ENCODE measurements at places on chromosomes 6 and 20.

- no peak for DNase-seq
Observed at GRCh38 chr20:48288930-48289507, 503.7 kb upstream of the SULF2 start.

DNA sequence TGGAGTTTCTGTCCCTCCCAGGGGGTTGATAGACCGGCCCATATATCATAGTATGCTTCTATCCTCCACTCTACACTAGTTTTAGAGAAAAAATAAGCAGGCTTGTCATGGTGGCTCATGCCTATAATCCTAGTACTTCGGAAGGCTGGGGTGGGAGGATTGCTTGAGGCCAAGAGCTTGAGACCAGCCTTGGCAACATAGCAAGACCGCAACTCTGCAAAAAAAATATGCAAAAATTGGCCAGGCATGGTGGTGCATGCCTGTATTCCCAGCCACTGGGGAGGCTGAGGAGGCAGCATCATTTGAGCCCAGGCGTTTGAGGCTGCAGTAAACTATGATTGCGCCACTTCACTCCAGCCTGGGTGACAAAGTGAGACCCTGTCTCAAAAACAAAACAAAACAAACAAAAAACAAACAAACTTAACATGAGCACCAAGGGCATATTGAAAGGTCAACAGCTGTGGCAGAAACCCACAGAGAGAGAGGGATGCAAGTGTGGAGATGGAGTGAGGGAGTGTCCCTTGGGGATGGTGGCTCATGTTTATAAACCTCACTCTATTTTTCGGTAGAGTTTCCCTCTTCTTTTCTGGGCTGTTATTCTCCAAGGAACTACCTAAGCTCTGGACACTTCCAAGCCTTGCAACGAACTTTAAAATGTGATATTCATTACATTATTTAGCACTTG is 24.1 kb downstream of the SLC24A3 start:
- DNase-seq: no peak

DNA sequence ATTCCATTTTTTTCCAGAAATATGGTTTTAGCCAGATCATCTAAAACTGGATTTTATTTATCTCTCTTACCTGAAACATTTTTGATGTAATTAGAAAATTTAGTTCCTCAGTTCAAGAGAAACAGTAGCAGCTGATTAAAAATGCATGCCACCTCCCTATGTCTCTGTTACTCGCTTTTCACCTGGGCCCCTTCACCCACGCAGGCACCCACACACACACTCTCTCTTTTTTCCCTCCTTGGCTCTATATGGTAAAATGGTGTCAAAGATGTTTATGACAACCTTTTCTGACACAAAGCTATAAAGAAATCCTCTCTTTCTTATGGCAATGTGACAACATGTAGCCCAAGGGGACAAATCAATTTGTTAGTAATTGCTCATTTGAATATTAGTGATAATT is 5.8 kb upstream of the SGK1 start:
- DNase-seq: no peak

GRCh38 chr20:8156235-8157079 is 24.4 kb downstream of the PLCB1 start:
- DNase-seq: peak; percentile 100

DNA sequence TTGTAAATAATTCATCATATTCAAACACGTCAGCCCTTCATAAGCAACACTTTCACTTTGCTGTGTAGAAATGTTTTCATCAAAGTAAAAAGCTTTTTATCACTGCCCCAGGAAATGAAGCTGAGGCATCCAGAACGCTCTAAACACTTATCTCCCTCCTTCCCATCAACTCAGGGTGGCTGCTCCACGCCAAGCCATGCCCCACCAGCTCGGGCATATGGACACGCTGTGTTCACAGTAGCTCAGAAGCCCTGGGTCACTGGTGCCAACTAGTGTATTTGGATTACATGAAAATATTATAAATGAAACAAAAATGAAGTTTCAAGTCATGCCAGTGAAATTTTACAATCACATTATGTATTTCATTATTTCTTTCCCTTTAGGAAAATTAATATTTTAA is 10.3 kb downstream of the PDE10A start:
- no peak for DNase-seq

DNA sequence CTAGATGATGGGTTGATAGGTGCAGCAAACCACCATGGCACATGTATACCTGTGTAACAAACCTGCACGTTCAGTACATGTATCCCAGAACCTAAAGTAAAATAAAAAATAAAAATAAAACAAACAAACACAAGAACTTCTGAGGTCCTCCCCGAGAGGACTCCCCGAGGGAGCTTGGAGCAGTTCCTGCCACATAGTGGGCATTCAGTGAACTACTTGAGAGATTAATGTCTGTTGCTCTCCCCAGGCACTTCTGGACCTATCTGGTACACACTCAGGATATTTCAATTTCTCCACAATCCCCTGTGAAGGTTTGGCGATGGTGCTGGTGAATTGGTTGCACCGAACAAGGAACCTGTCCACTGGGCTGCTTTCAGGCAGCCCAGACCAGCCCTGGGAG is 311.2 kb downstream of the ESR1 start:
- DNase-seq: no peak

- peak; percentile 99 for DNase-seq
Observed at GRCh38 chr20:56554869-56555268, 21.8 kb downstream of the FAM209B start.

- DNase-seq: no peak
Observed at GRCh38 chr20:25292176-25292891, 44.4 kb downstream of the PYGB start.

DNA sequence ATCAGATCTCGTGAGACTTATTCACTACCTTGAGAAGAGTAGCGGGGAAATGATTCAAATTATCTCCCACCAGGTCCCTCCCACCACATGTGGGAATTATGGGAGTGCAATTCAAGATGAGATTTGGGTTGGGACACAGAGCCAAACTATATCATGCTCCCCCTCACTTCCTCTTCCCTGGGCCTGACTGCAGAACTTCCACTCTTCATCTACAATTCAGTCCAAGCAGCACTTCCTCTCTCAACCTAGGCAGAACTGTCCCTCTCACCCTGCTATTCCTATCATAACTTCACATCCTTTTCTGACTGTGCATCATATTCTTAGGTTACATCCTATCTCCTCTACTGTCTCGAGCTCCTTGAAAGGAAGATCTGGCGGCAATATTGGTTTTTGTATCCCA is 184.0 kb upstream of the HDDC2 start:
- DNase-seq: no peak

DNA sequence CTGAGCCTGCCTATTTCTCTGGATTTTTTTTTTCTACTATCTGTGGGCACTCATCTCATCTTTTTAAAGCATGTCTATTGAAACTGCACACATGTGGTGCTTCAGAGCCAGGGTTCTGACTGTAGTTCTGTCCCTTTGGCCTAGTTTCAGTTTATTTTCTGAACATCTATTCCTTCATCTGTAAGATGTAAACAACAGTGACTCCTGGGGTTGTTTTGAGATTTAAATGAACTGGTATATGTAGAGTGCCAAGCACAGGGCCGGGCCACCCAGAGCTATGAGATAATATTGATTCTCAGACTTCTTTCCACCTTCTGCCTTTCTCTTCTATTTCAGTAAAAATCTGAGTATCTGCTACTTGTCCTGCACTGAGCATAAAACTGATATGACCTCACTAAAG is 185.1 kb downstream of the CARMIL1 start:
- DNase-seq: no peak

DNA sequence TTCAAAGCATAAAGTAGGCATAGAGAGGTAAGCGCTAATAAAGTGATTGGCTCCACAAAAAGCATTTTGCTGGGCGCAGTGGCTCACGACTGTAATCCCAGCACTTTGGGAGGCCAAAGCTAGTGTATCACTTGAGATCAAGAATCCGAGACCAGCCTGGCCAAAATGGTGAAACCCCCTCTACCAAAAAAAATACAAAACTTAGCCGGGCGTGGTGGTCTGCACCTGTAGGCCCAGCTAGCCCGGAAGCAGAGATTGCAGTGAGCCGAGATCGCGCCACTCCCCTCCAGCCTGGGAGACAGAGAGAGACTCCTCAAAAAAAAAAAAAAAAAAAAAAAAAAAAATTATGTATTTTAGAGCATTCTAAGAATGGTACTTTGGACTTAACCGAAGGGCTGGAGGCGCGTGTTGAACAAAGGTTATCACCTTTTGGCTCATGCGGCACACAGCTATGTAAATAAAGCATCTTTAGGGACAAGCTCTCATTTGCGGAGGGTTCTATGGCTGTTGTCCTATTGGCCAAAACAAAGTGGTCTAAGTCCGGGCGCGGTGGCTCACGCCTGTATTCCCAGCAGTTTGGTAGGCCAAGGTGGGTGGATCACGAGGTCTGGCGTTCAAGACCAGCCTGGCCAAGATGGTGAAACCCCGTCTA is 17.4 kb downstream of the HFE start:
- peak; percentile 16 for DNase-seq

DNA sequence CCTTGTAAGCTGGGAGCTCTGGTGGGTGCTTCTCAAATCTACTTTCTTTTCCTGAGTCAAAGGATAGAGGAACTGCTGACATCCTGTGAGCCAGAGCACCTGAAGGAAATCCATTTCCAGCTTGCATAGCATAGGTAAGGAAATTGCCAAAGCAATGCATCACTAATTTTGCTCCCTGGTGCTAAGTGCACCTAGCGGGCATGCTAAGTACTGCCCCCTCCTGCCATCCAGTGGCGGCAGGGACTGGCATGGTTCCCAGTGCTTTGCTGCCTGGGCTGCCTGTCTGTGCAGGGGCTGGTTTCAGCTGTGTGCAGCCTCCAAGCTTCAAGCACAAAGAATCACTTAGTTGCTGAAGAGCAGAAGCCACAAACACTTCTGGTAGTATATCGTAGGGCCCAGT is 63.9 kb downstream of the FARS2 start:
- DNase-seq: no peak

DNA sequence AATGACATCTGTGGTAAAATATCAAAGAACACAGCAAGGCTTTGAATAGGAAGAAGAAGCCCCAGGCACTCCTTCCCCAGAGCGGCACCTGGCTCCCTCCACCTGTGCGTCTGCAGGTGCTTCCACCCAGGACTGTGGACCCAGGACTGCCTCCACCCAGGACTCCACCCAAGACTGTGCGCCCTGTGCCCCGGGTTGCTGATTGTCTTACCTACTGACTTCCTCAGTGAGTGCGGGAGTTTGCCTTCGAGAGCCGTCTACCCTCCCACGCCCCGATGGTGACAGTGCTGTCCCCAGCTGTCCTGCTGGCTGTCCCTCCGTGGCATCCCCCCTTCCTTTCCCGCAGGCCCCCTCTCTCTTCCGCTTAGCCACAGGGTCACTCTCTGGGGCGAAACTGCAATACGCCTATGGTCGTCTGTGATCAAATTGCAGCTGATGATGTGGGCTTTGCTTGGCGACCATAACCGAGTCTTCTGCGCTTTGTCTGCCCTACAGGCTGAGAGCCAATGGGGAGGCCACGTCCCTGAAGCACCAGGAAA is 52.1 kb downstream of the IRF4 start:
- no peak for DNase-seq

- no peak for DNase-seq
Observed at GRCh38 chr20:61949363-61949713, 116.3 kb downstream of the TAF4 start.

- peak; percentile 37 for DNase-seq
Observed at GRCh38 chr20:63737945-63738686, 1.5 kb upstream of the SLC2A4RG start.

GRCh38 chr20:2538931-2539720 is 2.8 kb downstream of the TMC2 start:
- DNase-seq: no peak

- no peak for DNase-seq
Observed at GRCh38 chr6:15907914-15908518, 220.9 kb upstream of the MYLIP start.

DNA sequence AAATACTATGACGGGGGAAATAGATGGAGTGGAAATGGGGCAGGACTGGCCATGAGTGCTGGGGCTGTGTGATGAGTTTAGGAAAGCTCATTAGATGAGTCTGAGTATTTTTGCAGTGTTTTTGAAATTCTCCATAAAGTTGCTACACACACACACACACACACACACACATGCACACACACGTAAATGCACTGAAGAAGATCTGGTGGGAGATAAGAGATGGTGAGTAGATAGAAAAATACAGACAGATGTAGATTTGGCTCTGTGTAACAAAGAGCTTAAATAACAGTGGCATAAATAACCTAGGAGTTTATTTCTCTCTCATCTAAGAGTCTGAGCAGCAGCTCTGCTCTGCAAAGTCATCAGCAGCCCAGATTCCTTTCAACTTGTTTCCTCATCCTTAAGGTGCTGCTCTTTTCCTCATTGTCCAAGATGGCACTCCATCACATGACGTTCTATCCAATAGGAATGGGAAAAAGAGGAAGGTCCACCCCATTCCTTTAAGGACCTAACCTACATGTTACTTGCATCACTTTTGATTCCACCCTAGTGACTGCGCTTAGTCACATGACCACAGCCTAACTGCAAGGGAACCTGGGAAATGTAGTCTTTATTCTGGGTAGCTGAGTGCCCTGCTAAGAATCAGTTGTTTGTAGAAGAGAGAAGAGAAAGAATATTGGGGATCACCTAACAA is 76.4 kb downstream of the EYA2 start:
- peak; percentile 85 for DNase-seq

DNA sequence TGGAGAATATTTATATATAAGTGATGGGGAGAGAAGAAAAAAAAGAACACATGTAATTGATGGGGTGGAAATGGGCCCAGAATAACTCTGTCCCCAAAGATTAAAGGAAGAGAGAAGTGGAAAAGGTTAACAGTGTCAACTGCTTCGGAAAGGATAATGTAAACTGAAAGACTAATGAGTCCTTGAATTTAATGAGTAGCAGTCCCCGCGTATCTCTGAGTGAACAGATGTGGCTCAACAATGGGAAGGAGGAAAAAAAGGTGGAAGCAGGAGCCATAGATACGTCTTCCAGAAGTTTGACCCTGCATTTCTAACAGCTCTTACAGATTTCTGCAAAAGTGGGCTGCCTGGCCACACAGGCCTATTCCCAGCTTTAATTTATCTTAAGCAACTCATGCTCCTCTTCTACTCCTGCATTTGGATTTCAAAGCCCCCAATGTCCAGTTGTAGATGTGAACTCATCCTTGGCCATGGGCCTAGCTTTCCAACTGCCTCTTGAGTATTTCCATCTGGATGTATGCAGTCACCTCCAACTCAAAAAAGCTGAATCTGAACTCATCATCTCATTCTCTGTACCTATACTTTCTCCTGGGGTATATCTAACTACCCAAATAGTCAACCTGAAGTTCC is 61.3 kb downstream of the DST start:
- no peak for DNase-seq

- DNase-seq: no peak
Observed at GRCh38 chr6:43716099-43716498, 28.5 kb upstream of the MRPS18A start.

Measured in SW480 (cell line).